ENCODE measurements at places on chromosomes 5 and 9.

- no peaks in the 10 kb centered on the region for H3K27me3 ChIP-seq
- no peak overlapping the region for H3K4me3 ChIP-seq
- no peak overlapping the region for H3K27ac ChIP-seq
- DNase-seq, result no peak
- H3K4me1 ChIP-seq, result no peaks in the 10 kb centered on the region
These were observed 189.0 kb upstream of the PPP1R26 start for GRCh38 chr9:135290566-135290965.

- no peaks in the 10 kb centered on the region for H3K27me3 ChIP-seq
- H3K4me3 ChIP-seq, result no peak overlapping the region
- H3K36me3 ChIP-seq, result no peaks in the 10 kb centered on the region
- H3K4me1 ChIP-seq, result peaks cover 26% of the 10 kb centered on the region
- no peak for DNase-seq
- H3K27ac ChIP-seq, result no peak overlapping the region
These were observed 1.9 kb upstream of the CARD19 start for GRCh38 chr9:93093877-93094657.

- H3K4me1 ChIP-seq, result no peaks in the 10 kb centered on the region
- DNase-seq, result no peak
- H3K27ac ChIP-seq, result no peak overlapping the region
- H3K36me3 ChIP-seq, result no peaks in the 10 kb centered on the region
- no peaks in the 10 kb centered on the region for H3K27me3 ChIP-seq
These were observed 522.6 kb upstream of the COX7C start for GRCh38 chr5:86095092-86095491.

DNA sequence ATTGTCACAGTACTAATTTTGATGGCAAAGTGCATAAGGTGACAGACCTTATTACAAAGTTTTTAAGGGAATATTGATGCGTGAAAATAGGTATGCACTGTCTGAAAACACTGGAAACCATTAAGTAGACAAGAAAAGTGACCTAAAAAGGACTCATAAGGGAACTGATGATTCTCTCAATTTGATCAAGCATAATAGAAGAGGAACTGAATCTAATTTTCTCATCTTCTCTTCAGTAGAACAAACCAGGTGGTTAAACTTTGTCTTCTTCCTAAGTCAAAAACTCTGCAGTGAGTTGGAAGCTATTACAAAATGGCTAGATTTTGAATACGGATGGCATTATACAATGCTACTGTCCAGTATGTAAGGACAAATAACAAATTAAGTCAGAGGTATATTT is 53.4 kb downstream of the RNF145 start:
- H3K4me3 ChIP-seq, result no peak overlapping the region
- no peak overlapping the region for H3K27ac ChIP-seq
- no peaks in the 10 kb centered on the region for H3K27me3 ChIP-seq
- H3K4me1 ChIP-seq, result peaks cover 3% of the 10 kb centered on the region

GRCh38 chr9:4259489-4259888 is 40.4 kb downstream of the GLIS3 start:
- no peak overlapping the region for H3K4me3 ChIP-seq
- peaks cover 37% of the 10 kb centered on the region for H3K4me1 ChIP-seq
- no peaks in the 10 kb centered on the region for H3K27me3 ChIP-seq

GRCh38 chr5:57903458-57903857 is 420.8 kb upstream of the ACTBL2 start:
- no peaks in the 10 kb centered on the region for H3K4me1 ChIP-seq
- no peaks in the 10 kb centered on the region for H3K27me3 ChIP-seq
- no peaks in the 10 kb centered on the region for H3K36me3 ChIP-seq
- no peak for DNase-seq
- no peak overlapping the region for H3K27ac ChIP-seq

DNA sequence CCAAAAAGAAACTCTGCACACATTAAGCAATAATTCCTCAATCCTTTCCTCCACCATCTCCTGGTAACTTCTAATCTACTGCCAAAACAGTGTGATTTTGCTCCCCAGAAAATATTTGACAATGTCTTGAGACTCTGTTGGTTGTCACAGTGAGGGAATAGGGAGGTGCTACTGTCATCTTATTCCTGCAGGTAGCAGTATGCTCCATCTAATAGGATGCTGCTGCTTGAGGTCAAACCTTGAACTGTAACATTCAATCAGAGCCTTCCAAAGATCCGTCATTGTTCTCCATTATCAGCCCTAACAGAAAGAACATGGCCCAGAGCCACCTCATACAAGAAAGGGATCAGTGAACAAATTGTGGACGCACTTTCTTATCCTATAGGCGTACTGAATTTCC is 514.7 kb upstream of the GRIN3A start:
- H3K36me3 ChIP-seq, result no peaks in the 10 kb centered on the region
- DNase-seq, result no peak
- H3K4me1 ChIP-seq, result no peaks in the 10 kb centered on the region
- no peak overlapping the region for H3K27ac ChIP-seq
- no peak overlapping the region for H3K4me3 ChIP-seq

GRCh38 chr5:101103874-101104273 is 200.8 kb upstream of the ST8SIA4 start:
- H3K27me3 ChIP-seq, result no peaks in the 10 kb centered on the region
- no peak for DNase-seq
- H3K36me3 ChIP-seq, result no peaks in the 10 kb centered on the region

DNA sequence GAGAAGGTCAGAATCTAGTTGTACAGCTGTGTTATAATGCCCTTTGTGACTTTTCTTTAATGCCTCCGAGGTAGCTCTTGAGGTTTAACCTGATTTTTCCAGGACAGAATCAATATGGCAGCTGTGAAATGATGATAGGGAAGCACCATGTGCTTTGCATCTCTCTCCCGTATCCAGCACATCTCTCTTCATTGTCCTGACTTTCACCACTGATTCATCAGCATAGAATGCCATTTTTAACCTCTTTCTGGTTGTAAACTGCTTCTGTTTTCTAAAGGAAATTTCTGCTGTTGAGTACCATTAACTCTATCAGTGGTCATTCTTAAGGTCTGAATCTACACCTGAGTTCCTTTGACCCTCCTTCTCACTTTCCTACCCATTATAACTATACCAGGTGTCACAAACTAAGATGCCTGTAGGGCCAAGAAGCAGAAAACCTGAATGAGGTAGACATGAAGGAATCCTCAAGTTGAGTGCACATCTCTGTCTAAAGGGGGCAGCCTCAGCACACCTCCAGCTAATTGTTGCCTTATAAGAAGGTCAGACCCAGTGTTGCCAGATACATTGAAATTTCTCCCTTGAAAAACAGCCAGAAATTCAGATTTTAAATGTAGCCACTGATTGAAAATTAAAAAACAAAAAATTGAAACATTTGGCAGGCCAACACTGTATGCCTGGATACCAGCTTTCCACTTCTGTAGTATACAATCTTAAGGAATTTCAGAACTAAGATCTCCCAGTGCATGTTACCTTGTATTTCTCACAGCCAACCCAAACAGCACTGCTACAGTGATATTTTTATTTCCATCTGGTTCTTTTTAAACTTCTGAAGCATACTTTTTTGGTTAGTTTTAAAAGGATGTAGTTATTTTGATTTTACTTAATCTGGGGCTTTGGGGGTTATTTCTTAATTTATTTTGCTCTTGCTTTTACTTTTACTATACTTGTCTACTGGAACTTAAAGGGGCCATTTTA is 35.8 kb upstream of the TLX3 start:
- H3K4me3 ChIP-seq, result no peak overlapping the region
- no peak overlapping the region for H3K27ac ChIP-seq
- DNase-seq, result no peak
- H3K27me3 ChIP-seq, result no peaks in the 10 kb centered on the region
- H3K4me1 ChIP-seq, result no peaks in the 10 kb centered on the region

DNA sequence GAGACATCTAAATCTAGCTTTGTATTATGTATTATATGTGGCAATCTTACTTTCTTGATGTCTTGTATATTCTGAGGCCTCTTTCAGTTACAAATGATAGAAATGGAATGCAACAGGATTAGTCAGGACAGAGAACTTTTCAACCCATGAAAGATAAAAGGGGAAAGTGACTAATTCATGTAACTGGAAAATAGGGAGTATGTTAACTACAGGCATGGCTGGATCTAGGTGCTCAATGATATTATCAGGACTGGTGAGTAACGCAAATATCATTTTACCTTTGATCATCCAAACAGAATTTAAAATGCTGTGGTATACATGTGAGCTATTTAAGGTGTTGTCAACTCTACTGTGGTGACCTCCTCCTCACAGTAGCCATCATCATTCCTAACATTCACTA is 215.7 kb upstream of the GLRA1 start:
- DNase-seq, result no peak
- no peaks in the 10 kb centered on the region for H3K27me3 ChIP-seq

- no peak overlapping the region for H3K4me3 ChIP-seq
- H3K27me3 ChIP-seq, result no peaks in the 10 kb centered on the region
- DNase-seq, result peak; percentile 50
These were observed 381.4 kb downstream of the ACTL7B start for GRCh38 chr9:108474356-108474755.

DNA sequence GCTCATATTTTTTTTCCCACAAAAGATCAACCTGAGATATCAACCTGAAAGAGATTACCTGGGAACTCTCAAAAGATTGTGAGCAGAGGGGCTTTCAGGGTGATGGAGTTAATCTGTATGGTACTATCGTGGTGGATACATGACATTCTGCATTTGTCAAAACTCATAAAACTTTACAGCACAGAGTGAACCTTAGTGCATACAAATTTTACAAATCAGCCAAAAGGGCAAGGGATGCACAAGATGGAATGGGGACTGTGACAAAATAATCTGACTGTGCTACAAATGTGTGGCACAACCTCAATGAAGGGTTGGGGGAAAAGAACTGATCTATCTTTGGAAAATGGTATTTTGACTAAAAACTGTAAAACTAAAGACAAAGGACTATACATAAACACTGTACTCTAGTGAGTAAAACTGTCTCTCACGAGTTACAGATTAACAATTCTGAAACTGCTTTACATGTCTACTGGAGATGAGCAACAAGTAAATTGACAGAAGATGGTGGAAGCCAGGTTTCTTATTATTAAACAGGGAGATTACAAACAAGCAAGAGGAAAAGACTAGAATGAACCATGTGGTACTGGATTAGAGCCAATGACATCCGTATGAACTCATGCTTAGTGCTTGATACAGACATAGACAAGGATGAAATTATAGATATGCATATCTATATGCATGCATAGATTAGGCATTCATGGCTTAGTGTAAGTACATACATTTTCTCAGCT is 24.8 kb upstream of the RLN1 start:
- H3K27me3 ChIP-seq, result no peaks in the 10 kb centered on the region
- no peak for DNase-seq
- H3K36me3 ChIP-seq, result no peaks in the 10 kb centered on the region
- H3K27ac ChIP-seq, result no peak overlapping the region

DNA sequence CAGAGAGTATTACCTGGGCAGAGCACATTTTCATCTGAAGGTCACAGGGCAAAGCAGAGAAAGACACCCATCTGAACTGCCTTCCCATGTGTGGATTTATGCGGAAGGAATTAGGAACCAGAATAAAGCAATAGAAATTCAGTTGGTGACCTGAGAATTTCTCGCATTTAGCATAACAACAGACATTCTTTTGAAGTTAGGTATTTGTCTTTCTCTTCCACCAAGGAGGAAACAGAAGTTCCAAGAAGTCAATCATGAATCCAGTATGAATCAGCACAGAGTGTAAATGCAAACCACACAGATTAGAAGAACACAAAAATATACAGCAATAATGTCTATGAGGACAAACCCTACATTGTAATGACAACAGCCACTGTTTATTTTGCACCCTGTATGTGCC is 515.2 kb upstream of the BRINP1 start:
- H3K4me3 ChIP-seq, result no peak overlapping the region
- H3K27me3 ChIP-seq, result no peaks in the 10 kb centered on the region
- DNase-seq, result peak; percentile 53
- no peak overlapping the region for H3K27ac ChIP-seq
- no peaks in the 10 kb centered on the region for H3K36me3 ChIP-seq

GRCh38 chr5:141848744-141849414 is 29.3 kb downstream of the PCDH1 start:
- H3K4me1 ChIP-seq, result peaks cover 20% of the 10 kb centered on the region
- DNase-seq, result peak; percentile 62
- H3K4me3 ChIP-seq, result peak overlapping the region; percentile 69
- H3K27ac ChIP-seq, result peak overlapping the region; percentile 86
- no peaks in the 10 kb centered on the region for H3K27me3 ChIP-seq

- H3K4me3 ChIP-seq, result no peak overlapping the region
- no peak overlapping the region for H3K27ac ChIP-seq
- H3K4me1 ChIP-seq, result no peaks in the 10 kb centered on the region
- H3K36me3 ChIP-seq, result no peaks in the 10 kb centered on the region
- no peaks in the 10 kb centered on the region for H3K27me3 ChIP-seq
These were observed 23.4 kb upstream of the SCGB3A2 start for GRCh38 chr5:147854894-147855773.

DNA sequence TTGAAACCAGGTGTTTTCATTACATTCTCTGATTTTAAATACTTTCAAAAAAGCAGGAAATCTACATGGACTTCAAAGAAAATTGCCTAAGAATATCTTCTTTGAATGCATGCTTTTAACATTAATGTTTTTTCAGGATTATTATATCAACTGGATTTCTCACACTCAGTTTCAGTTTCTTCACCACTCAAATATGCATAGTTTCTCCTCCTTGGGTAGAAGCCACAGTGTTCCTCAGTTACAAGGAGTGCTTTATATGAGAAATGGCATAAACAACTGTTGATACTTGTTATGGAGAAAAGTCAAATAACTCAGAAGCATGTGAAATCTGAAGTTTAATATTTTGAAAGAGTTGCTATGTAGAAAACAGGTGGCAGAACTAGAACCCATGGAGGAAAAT is 196.9 kb downstream of the DMRTA1 start:
- H3K27ac ChIP-seq, result no peak overlapping the region
- DNase-seq, result no peak
- no peak overlapping the region for H3K4me3 ChIP-seq

DNA sequence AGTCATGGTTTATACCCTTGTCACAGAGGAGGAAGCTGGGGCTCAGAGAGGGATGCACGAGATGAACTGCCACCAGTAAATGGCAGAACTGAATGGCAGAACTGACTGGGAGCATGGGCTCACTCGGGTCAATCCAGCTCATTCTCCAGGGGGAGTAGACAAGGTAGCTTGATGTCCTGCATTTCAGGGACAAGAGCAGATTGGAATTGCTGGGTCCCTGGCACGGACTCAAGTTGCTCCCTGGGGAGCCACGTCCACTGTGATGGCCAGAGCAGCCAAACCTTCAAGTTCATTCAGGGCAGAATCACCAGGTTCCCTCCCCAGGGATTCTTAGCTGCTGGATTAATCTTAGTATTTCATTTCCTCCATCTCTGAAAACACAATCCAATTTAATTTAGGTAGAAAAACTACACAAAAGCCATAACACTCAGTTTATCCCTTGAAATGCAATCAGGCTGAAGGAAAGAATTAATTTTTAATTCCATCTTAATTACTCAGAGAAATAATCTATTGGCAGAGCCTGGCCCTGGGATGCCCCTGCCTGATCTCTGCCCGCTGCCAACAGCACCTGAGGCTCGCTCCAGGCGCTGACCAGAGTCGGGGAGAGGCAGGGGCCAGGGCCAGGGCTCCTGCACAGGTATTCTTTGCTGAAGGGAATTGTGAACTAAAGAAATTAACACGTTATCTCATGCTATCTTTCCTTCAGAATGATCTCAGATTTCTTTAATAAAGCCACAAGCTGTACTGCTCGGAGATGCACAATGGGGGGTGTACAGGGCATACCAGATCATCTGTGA is 42.0 kb upstream of the UNC5A start:
- H3K4me3 ChIP-seq, result no peak overlapping the region
- H3K4me1 ChIP-seq, result no peaks in the 10 kb centered on the region
- no peak for DNase-seq
- H3K27me3 ChIP-seq, result peaks cover 28% of the 10 kb centered on the region

- H3K36me3 ChIP-seq, result no peaks in the 10 kb centered on the region
- no peak overlapping the region for H3K4me3 ChIP-seq
- peaks cover 16% of the 10 kb centered on the region for H3K27me3 ChIP-seq
- H3K4me1 ChIP-seq, result no peaks in the 10 kb centered on the region
- H3K27ac ChIP-seq, result no peak overlapping the region
These were observed 147.9 kb downstream of the C5orf15 start for GRCh38 chr5:133820507-133820906.
